ENCODE measurements at places on chromosomes 3 and 15.

- no peak overlapping the region for H3K4me3 ChIP-seq
- H3K4me1 ChIP-seq: no peaks in the 10 kb centered on the region
- H3K27me3 ChIP-seq: no peaks in the 10 kb centered on the region
- H3K36me3 ChIP-seq: peaks cover 27% of the 10 kb centered on the region
- no peak for DNase-seq
These were observed 29.9 kb downstream of the FAH start for GRCh38 chr15:80182611-80183261.

GRCh38 chr3:171566803-171567422 lies 106.7 kb upstream of the TNIK start:
- no peak overlapping the region for H3K4me3 ChIP-seq
- no peaks in the 10 kb centered on the region for H3K4me1 ChIP-seq
- peaks cover 2% of the 10 kb centered on the region for H3K27me3 ChIP-seq
- peak; percentile 23 for DNase-seq
- no peak overlapping the region for H3K27ac ChIP-seq

GRCh38 chr3:65334045-65334665 lies 646.4 kb upstream of the ADAMTS9 start:
- no peaks in the 10 kb centered on the region for H3K36me3 ChIP-seq
- no peaks in the 10 kb centered on the region for H3K4me1 ChIP-seq
- no peak overlapping the region for H3K27ac ChIP-seq
- no peak for DNase-seq

- no peak overlapping the region for H3K27ac ChIP-seq
- no peaks in the 10 kb centered on the region for H3K4me1 ChIP-seq
- peaks cover 8% of the 10 kb centered on the region for H3K27me3 ChIP-seq
- no peak for DNase-seq
- H3K36me3 ChIP-seq: no peaks in the 10 kb centered on the region
These were observed 36.4 kb upstream of the SLCO2A1 start for GRCh38 chr3:134066158-134066541.

DNA sequence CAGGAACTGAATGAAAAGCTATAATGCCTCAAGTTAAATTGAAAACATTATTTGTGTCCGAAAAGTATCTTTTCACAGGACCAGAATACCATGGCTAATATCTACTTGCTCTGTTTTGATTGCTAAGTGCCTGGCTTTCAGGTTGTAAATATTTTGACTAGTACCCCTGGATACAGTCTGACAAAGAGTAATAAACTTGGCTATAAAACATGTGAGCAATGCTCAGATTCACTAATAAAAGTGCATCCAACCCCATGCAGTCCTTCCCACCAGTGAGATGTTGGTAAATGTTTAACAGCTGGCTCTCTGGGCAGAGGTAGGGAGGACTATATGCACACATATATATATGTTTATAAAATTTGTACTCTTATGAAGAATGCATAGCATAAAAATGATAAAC lies 281.8 kb upstream of the TGFBR2 start:
- no peaks in the 10 kb centered on the region for H3K27me3 ChIP-seq
- H3K36me3 ChIP-seq: peaks cover 3% of the 10 kb centered on the region
- peaks cover 2% of the 10 kb centered on the region for H3K4me1 ChIP-seq
- no peak overlapping the region for H3K4me3 ChIP-seq
- no peak overlapping the region for H3K27ac ChIP-seq

All from memory B cell (primary cell).